ENCODE measurements at places on chromosomes 7 and 10.

GRCh38 chr10:128751284-128751683 lies 625.1 kb upstream of the MKI67 start:
- no peak for DNase-seq

- no peak for DNase-seq
Measured at GRCh38 chr7:1233333-1234048, 819 bp downstream of the UNCX start.

GRCh38 chr7:30396389-30396788 lies 82.2 kb downstream of the NOD1 start:
- no peak for DNase-seq

DNA sequence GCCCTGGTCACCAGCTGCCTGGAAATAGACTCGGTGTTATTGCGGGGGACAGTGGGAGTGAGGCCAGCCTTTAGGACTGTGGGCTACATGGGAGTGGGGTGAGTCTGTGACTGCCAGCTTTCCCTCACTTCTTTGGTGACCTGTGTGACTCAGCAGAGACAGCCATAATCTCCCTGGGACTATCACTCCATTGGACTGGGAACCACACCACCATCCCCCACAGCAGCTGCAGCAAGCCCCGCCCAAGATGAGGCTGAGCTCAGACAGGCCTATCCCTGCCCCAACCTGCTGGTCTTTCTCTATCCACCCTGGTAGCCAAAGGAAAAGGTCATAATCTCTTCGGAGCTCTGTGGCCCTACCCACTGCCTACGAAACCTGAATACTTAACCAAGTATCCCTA lies 263.2 kb downstream of the FZD1 start:
- DNase-seq: no peak

GRCh38 chr7:39637400-39637799 lies 14.0 kb downstream of the RALA start:
- no peak for DNase-seq
